Muscle of leg (tissue), 16 donors: ENCODE measurements at places on chromosomes 2 and 18. TPM values are rescaled to one million over a fixed set of nuclear protein-coding genes. Genes with fewer than 3 reads are reported as not detected.

GRCh38 chr2:25760297-25760696 lies 86.9 kb upstream of the DTNB start:
- no peak for DNase-seq

GRCh38 chr2:108778857-108779256 lies 7.7 kb upstream of the CCDC138 start:
- DNase-seq: no peak

ING5 gene
- 21.0 TPM for polyA plus RNA-seq

DNA sequence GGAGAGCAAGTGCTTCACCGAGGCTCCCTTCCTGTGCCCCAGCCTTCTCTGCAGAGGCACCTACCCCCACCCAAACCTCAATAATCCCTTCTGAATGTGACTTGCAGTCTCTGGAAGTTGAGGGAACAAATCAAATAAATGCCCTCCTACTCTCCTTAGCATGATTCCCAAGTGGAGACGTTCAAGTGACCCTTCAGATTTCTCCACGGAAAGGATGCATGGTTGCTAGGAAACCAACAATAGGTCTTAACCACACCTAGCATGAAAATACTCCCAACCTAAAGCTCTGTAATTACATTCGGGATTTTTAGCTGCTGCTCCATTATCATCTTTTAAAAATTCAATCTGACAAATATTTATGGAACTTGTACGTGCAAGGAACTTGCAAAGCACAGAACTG lies 50.2 kb upstream of the CABLES1 start:
- DNase-seq: no peak

STK25 gene
- polyA plus RNA-seq: 260 TPM
